GM23248 (cell line): ENCODE measurements at places on chromosomes 7 and 10. TPM values are rescaled to one million over a fixed set of nuclear protein-coding genes. Genes with fewer than 3 reads are reported as not detected.

CPA5 gene
- total RNA-seq: not detected in 2 replicates

EVX1 gene
- not detected in 2 replicates for total RNA-seq

CUBN gene
- total RNA-seq: 0.65 and 2.8 TPM in 2 replicates

ASB13 gene
- total RNA-seq: 5.6 and 8.9 TPM in 2 replicates

DNA sequence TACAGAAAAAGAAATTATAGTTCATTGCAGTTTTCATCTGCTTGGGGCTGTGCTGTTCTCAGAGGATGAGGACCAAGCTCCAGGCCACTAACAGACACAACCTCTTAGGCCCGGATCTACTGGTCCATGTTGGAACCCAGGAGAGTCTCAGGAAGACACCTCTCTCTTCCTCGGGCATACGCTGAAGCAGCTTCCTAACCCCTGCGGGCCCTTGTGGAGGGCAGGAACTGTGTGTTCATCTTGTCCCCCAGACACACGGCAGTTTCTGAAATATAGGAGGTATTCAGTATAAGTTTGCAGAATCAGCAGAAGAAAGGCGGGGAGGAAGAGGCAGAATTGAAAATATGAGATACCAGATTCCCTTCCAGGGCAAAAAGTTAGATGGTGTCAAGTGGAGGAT lies 78.4 kb downstream of the EEPD1 start:
- no peak overlapping the region for H3K4me3 ChIP-seq
- no peaks in the 10 kb centered on the region for H3K36me3 ChIP-seq

DNA sequence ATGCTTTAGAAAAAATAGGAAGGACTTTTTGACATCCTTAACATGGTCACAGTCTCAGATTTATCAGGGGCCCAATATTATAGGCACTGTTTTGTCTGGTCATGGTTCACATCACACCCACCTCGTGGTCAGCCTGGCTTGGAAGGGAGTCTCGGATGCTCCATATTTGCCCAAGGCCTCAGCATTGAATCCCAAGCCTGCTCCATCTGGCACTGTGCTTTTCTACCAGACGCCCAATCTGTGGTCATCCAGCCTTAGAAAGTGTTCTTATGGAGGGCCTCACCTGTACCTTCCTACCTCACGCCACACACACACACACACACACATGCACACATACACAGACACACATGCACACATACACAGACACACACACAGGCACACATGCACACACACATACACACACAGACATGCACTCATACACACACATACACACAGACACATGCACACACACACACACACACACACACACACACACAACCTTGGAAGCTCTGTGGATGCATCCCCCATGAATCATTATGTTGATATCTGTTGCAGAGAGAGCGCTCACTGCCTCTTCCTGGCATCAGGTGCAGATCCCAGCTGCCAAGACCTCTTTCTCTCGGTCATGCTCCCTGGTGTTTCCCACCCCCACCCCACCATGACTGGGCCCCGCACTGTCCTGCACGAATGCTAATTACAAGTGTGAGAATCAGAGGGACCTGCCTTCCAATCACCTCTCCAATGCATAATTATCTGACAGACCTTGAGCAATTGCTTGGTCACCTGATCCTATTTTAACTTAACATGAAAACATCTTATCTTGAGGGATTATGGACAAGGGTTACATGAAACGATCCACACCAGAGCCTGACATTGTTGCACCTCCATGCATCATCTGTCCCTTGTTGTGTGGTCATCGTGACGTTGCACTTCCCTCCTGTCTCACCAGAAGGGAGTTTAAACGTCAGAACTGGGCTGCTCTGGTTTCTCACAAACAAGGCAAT lies 122.7 kb upstream of the TMEM72 start:
- 0 out of 2 replicates have a peak, but pooled peaks cover 4% of the 10 kb centered on the region for H3K4me1 ChIP-seq
- H3K27me3 ChIP-seq: no peaks in the 10 kb centered on the region
- no peaks in the 10 kb centered on the region for H3K36me3 ChIP-seq
- H3K27ac ChIP-seq: no peak overlapping the region

- no peak for DNase-seq
- no peak overlapping the region for H3K4me3 ChIP-seq
- no peak overlapping the region for H3K27ac ChIP-seq
- no peaks in the 10 kb centered on the region for H3K27me3 ChIP-seq
- no peaks in the 10 kb centered on the region for H3K4me1 ChIP-seq
These were observed 6.9 kb upstream of the SH2D4B start for GRCh38 chr10:80530816-80531215.

GRCh38 chr10:79055100-79055782 lies 13.5 kb upstream of the ZMIZ1 start:
- no peak for DNase-seq
- peaks cover 9% of the 10 kb centered on the region for H3K4me1 ChIP-seq
- no peak overlapping the region for H3K27ac ChIP-seq
- no peaks in the 10 kb centered on the region for H3K27me3 ChIP-seq
- H3K4me3 ChIP-seq: no peak overlapping the region

- no peak for DNase-seq
- H3K4me3 ChIP-seq: no peak overlapping the region
These were observed 761.1 kb downstream of the IPMK start for GRCh38 chr10:57506414-57507094.

GRCh38 chr10:43979551-43979950 lies 330.9 kb upstream of the ZNF32 start:
- H3K4me1 ChIP-seq: no peaks in the 10 kb centered on the region
- no peak for DNase-seq
- H3K27me3 ChIP-seq: no peaks in the 10 kb centered on the region
- no peak overlapping the region for H3K4me3 ChIP-seq
- no peak overlapping the region for H3K27ac ChIP-seq

DNA sequence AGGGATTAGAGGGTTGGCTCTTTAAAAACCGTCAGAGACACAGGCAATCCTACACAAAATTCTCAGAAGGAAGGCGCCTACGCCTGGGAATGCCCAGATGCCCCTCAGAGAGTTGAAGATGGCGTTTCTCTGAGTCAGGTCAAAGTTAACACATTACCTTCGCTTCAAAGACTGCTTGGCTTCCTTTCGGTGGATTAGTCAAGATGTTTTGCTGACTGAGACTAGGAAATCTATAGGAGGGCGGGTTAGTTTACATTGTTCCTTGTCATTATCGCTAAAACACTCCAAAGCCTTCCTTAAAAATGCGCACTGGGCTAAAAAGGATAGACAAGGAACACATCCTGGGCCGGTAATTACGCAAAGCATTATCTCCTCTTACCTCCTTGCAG lies 995 bp upstream of the CFTR start:
- no peak overlapping the region for H3K27ac ChIP-seq
- H3K4me1 ChIP-seq: no peaks in the 10 kb centered on the region; the same call in 1 of the 2 replicates
- no peak overlapping the region for H3K4me3 ChIP-seq
- no peaks in the 10 kb centered on the region for H3K36me3 ChIP-seq
- no peak for DNase-seq
- H3K27me3 ChIP-seq: peaks cover 50% of the 10 kb centered on the region

- no peak for DNase-seq
- no peak overlapping the region for H3K27ac ChIP-seq
- H3K36me3 ChIP-seq: no peaks in the 10 kb centered on the region
- peaks cover 9% of the 10 kb centered on the region; the same call in 1 of the 2 replicates for H3K27me3 ChIP-seq
- no peak overlapping the region for H3K4me3 ChIP-seq
- no peaks in the 10 kb centered on the region for H3K4me1 ChIP-seq
These were observed 205.8 kb upstream of the GRB10 start for GRCh38 chr7:50988465-50988864.

DNA sequence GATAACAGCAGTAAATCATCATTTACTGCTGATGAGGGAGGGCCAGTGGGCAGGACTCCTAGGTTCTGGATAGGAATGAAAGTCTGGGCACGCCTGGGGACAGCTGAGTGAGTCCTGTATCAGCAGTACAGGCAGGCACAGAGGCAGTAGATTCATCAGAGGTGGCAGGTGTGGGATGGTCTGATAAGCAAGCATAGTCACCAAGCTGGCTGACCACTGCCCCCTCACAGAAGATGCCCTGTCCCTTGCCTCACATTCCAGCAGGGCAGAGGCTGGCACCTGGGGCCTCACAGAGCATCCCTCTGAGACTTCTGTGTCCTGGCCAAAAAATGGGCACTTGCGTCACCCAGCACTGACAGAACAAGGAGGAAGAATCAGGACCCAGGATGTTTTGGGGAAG lies 23.2 kb upstream of the ACSM6 start:
- H3K27ac ChIP-seq: no peak overlapping the region
- DNase-seq: no peak
- H3K27me3 ChIP-seq: no peaks in the 10 kb centered on the region

DNA sequence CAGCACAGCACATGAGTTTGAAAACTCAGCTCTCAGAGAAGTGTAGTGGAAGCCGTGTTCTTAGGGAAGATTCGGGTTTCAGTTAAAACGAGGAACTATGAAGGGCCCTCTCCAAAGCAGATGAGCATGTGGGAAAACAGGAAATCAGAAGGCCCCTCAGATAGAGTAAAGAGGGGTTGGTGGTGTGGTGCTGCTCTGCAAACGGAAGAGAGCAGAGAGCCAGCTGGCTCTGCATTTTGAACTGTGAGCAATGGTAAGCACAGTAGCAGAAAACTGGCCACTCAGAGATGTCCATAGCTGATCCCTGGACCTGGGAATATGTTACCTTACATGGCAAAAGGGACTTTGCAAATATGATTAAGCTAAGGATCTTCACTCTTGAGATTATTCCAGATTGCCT lies 27.9 kb upstream of the CUL1 start:
- DNase-seq: no peak
- no peaks in the 10 kb centered on the region for H3K27me3 ChIP-seq
- H3K4me3 ChIP-seq: no peak overlapping the region
- no peaks in the 10 kb centered on the region for H3K36me3 ChIP-seq
- no peak overlapping the region for H3K27ac ChIP-seq

- H3K27ac ChIP-seq: no peak overlapping the region
- no peaks in the 10 kb centered on the region for H3K4me1 ChIP-seq
- H3K36me3 ChIP-seq: peaks cover 6% of the 10 kb centered on the region
- DNase-seq: no peak
- H3K27me3 ChIP-seq: no peaks in the 10 kb centered on the region
These were observed 58.5 kb downstream of the PDZD8 start for GRCh38 chr10:117316701-117317100.

GRCh38 chr10:62456611-62457101 lies 82.5 kb downstream of the ZNF365 start:
- no peak overlapping the region for H3K4me3 ChIP-seq
- no peaks in the 10 kb centered on the region for H3K36me3 ChIP-seq
- no peak overlapping the region for H3K27ac ChIP-seq
- H3K4me1 ChIP-seq: peaks cover 33% of the 10 kb centered on the region
- H3K27me3 ChIP-seq: no peaks in the 10 kb centered on the region

DNA sequence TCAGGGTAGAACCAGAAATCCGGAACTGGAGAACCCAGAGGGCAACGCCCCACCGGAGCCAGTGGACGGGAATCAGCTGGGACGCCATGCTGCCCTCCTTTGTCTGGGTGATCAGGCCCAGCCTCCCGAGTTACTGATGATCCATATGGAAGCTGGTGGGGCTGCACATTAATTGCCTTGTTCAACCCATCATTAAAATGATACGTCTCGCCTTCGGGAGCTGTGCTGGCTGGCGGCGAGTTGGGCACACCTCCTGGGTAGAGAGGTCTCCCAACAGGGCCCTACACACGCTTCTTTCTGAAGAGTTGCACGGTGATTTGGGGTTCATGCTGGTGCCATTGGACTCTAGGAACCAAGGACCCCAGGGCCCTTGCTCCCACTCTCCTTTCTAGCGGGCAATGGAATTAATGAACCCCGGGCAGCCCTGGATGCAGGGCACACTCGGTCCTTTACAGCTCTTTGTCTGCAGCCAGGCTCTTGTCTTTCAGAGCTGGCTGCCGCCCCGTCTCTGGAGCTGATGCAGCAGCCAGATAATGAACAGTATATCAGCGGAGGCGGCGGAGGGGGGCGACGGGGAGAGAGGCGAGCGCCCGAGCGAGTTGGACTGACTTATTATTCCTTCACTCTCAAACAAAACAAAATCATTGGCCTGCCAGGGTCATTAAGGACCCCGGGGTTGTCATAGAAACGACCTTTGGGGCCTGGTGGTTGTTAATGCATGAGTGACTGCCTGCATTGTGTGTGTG lies 412.2 kb upstream of the ZMIZ1 start:
- no peaks in the 10 kb centered on the region for H3K27me3 ChIP-seq
- no peak overlapping the region for H3K4me3 ChIP-seq
- no peak overlapping the region for H3K27ac ChIP-seq
- H3K4me1 ChIP-seq: no peaks in the 10 kb centered on the region
- H3K36me3 ChIP-seq: no peaks in the 10 kb centered on the region

DNA sequence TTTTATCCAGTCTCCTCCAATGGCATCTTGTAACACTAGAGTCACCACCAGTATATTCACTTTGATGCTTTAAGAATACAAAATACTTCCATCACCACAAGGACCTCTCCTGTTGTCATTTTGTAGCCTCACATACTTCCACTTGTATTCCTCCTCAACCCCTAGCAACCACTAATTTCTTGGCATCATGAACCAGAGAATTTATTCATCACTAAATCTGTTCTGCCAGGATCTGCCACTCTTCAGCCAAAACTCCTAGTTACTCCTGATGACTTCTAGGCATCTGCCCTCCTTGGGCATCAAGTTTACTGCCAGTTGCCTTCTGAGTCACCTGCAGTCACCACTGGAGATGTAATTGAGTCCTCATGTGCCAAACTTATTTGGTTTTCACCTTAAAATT lies 906.8 kb downstream of the CNTNAP2 start:
- no peak for DNase-seq
- H3K27ac ChIP-seq: no peak overlapping the region
- no peaks in the 10 kb centered on the region for H3K36me3 ChIP-seq
- H3K27me3 ChIP-seq: no peaks in the 10 kb centered on the region
- H3K4me3 ChIP-seq: no peak overlapping the region

GRCh38 chr7:23212841-23213240 lies 31.0 kb downstream of the NUP42 start:
- H3K4me1 ChIP-seq: peaks cover 3% of the 10 kb centered on the region; the same call in 1 of the 2 replicates
- H3K4me3 ChIP-seq: no peak overlapping the region
- H3K36me3 ChIP-seq: no peaks in the 10 kb centered on the region
- no peak overlapping the region for H3K27ac ChIP-seq
- DNase-seq: no peak
- H3K27me3 ChIP-seq: no peaks in the 10 kb centered on the region

DNA sequence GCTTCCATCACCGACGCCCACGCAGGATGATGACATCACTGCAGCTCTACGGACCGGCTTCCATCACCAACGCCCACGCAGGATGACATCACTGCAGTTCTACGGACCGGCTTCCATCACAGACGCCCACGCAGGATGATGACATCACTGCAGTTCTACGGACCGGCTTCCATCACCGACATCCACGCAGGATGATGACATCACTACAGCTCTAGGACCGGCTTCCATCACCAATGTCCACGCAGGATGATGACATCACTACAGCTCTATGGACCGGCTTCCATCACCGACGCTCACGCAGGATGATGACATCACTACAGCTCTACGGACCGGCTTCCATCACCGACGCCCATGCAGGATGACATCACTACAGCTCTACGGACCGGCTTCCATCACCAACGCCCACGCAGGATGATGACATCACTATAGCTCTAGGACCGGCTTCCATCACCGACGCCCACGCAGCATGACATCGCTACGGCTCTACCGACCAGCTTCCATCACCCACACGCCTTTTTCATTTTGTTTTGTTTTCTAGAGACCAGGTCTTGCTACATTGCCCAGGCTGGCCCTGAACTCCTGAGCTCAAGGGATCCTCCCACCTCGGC lies 29.5 kb downstream of the GPER1 start:
- H3K4me3 ChIP-seq: no peak overlapping the region
- H3K36me3 ChIP-seq: no peaks in the 10 kb centered on the region
- no peaks in the 10 kb centered on the region for H3K27me3 ChIP-seq
- no peak for DNase-seq
